Stimulated activated CD4-positive, alpha-beta T cell treated with anti-CD3 and anti-CD28 coated beads, TNF-alpha, amount 100 ng/mL, for 4 hours (primary cell): ENCODE measurements at places on chromosomes 1 and 21.

GRCh38 chr1:20105856-20106255 lies 13.5 kb downstream of the PLA2G2D start:
- no peak for DNase-seq

GRCh38 chr21:40335704-40336103 lies 468.5 kb downstream of the PCP4 start:
- DNase-seq = no peak

DNA sequence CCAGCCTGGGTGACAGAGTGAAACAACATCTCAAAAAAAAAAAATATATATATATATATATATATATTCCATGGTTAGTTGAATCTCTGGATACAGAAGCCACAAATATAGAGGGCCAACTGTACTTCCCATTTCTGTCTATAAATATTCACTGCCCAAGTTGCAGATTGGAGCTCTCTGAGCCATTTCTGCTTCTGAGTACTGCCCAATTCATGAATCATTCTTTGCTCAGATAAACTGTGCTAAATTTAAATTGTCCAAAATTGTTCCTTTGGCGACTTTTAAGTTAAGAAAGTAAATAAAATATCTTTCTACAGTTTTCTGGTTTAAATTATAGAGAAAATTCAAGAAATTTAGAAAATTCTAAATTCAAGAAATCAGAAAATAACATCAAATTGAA lies 23.2 kb upstream of the C1orf146 start:
- no peak for DNase-seq

DNA sequence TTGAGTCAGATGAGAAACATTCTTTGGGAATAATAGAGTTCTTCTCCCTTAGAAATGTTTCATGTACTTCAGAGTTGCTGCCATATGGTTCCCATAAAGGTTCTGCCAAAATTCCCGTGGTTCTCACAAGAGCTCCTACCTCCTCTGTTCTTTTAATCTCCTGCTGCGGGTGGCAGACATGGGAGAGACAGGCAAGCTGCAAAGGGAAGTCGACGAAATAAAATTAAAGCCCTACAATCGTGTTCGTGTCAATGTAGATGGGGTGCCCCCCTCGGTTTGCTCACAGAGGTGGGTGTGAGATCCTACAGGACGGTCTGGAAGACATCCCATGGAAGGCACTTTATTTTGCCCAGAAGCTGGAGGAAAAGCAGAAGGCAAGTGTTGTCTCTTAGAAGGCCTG lies 276.0 kb downstream of the RWDD3 start:
- no peak for DNase-seq

- no peak for DNase-seq
Measured at GRCh38 chr1:100353988-100354387, 1.7 kb downstream of the CDC14A start.

DNA sequence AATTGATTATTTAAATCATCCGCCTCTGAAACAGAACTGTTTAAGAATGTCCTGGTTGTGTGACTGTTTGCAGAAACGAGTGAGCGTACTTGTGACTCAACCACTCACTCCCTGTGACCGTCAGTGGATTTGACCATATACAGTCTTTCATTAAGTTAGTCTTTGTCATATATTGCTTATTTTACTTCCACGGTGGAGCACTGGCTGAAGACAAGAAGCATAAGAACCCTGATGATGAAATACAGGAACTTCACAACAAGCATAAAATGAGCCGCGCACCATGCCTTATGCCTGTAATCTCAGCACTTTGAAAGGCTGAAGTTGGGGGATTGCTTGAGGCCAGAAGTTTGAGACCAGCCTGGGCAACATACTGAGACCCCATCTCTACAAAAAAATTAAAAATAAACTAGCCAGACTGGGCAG lies 194.0 kb downstream of the TOMM20 start:
- DNase-seq = no peak

DNA sequence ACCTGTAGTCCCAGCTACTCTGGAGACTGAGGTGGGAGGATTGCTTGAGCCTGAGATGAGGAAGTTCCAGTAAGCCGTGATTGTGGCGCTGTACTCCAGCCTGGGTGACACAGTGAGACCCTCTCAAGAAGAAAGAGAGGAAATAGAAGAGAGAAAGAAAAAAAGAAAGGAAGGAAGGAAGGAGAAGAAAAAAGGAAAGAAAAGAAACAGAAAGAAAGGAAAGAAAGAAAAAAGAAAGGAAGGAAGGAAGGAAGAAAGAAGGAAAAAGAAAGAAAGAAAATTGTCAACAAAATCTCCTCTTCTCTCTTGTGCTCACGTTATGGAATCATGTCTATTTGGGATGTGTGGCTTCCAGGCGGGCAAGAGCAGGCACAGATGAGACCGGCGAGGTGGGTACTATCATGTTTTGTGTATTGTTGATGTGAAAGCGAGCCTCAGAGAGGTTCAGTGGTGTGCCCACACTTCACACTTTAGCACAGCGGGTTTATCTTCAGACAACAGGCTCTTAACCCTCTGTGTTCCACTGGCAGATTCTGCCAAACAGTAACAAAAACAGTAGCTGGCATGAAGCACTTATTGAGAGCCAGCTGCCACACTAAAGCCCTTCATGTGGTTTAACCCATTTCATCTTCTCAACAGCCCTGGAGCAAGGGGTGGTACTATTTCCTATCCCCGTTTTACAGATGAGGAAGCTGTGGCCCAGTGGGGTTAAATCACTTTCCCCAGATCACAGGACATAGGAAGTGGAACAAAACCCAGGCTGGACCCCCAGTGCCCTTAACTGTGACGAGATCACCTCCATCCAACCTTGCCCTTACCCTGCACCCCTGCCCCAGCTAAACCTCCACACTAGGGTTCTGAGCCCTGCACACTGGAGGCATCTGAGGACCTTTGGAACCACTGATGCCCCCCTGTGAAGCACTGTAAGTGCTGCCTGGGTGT lies 94.7 kb upstream of the TARDBP start:
- no peak for DNase-seq

DNA sequence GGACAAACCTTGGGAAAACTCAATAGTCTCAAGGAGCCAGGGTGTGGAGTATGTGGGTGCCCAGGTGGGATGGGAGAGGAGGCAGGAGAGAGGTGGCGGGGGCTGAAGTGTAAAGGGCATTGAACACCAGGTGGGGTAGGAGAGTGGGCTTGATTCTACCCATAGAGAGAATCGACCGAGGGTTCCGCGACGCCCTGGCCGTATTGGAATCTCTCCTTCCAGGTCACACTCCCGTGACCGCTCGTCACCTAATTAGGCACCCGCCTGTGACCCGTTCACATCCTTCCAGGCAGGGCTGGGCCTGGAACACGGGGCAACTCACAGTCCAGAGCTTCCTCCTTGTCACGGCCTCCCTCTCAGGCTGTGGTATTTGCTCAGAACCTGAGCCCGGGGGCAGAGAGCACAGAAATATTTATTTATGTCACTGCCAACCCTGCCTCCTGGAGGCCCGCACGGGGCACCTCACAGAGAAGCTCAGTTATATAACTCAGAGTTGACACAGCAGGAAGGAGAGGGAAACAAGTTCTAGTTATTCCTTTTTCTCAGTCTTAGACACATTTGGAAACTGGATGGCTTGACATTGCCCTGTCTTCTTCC lies 12.0 kb downstream of the NCMAP start:
- DNase-seq = no peak

DNA sequence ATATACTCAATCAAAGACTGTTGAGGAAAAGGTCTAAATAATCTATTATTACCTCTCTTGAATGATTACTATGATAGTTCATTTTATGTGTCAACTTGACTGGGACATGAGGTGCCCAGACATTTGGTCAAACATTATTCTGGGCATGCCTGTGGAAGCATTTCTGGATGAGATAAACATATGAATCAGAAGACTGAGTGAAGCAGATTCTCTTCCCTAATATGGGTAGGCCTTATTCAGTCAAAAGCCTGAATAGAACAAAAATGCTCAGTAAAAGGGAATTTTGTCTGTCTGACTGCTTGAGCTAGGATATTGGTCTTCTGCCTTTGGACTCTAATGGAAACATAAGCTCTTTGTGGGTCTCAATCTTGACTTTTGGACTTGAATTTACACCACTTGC lies 73.3 kb upstream of the SOX13 start:
- DNase-seq = no peak

DNA sequence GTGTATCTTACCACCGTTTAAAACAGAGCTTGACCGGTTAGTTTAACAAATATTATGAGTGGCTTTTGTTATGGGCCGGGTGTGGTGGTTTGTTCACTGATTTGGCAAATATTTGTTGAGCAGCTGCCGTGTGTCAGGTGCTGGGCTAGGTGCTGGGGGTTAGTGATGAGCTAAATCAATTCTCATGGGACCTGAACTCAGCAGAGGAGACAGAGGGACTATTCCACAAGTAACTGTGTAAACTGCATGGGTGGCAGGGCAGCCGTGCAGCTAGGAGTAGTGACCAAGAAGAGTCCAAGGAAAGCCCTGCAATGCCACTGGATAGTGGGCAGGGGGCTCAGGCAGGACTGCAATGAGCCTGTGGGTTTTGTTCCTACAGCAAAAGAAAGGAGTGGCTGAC lies 11.2 kb upstream of the C2CD2 start:
- no peak for DNase-seq

- DNase-seq = no peak
Measured at GRCh38 chr1:6870571-6870970, 85.3 kb downstream of the CAMTA1 start.

DNA sequence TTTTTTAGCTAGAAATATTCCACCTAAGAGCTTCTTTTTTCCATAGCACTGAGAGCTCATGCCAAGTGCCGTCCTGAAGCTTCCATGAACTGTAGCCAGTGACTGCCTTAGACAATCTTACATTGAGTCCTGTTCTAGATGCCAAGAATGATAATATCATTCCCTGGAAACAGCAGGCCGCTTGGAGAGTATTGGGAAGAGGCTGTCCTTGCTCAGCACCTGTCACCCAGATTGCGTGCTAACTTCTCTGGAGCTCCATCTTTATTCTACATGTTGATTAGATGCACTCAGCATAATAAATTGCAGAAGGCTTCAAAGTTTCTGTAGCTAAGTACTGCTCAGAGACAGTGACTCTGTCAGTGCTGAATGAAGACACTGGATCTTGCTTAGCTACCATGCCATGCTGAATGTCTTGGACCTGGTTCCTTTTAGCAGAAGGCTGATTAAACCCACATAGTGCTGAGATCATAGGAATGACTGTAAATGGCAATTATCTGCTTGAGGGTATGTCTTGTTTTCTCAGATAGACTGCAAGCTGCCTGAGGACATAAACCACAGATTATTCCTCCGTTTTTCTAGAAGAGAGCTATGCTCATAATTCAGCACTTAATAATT lies 83.1 kb upstream of the IRF2BP2 start:
- DNase-seq = no peak

DNA sequence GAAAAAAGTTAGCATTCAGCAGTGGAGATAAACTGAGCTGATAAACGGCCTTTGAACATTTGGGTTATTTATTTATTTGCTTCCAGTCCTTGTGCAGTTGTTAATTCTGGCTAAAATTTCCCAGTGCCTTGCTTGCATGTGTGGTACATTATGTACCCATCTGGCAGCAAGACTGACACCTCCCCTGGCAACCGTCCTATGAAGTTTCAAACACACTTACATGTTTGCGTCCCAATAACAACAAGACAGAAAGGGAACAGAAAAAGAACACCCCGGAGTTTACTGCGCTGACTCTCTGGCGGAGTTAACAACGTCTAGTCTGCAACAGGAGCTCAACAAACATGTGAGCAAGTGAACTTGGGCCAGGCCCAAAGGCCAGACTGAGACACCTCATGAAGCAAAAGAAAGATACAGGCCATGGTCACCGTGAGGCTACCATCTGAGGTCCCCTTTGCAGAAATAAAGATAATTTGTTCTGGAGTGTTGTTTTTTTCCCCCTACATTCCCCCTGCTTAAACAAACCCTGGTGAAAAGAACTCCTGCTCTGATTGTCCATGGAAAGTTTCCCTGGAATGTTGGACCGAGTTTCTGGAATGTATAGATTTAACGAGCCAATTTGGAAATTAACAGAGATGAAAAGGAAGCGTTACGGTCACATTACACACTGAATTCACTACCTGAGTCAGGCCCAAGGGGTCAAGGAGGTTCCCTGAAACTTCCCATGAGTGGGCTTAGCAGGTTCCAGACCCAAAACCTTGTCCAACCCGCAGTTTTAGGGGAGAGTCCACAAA lies 33.4 kb downstream of the TRABD2B start:
- no peak for DNase-seq

- no peak for DNase-seq
Measured at GRCh38 chr1:230236301-230237008, 169.4 kb downstream of the GALNT2 start.

- DNase-seq = no peak
Measured at GRCh38 chr21:46150491-46151121, 4.8 kb downstream of the FTCD start.

GRCh38 chr1:62235576-62235975 lies 40.9 kb downstream of the L1TD1 start:
- DNase-seq = no peak

DNA sequence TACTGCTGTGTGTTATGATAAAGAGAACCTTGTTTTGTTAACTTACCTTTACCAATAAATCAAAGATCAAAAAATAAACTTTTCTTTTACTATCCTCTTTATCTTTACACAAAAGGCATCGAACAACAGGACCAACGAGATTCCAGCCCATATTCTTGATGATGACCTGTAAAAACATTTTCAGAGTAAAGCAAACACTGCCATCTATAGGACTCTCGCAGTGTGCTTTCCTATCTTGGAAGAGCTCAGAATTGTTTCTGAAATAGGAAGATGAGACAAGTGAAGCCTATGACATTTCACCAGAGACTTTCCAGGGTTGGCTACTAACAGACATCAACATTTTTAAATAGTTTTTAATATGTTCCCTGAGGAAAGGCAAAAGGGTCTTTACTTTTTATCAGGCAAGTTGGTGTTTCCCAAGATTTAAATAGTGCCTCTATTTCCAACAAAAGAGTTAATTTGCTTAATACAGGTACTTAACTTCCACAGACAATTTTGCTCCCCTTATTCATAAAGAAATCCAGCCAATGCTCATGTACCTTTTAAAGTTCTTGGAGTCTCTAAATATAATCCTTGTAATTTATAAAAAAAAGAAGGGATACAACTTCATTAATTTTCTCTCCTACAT lies 7.3 kb downstream of the GLMN start:
- DNase-seq = no peak

DNA sequence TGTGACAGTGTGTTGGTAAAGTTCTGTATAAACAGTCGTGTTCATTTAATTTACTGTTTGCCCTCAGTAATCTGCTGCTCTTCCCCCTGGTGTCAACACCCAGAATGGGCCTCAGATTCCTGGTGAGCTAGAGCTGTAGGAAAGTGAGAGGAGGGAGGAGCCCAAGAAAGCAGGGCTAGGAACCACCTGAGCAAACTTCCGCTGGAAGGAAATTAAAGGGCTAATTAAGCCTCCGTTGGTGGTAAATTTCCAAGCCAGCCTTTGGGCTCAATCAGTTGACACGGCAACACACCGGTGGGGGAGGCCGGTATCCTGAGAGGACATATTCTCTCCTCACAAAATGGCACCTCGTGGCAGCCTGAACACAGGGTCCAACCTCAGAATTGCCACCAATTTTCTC lies 32.9 kb downstream of the RAB3B start:
- DNase-seq = no peak

GRCh38 chr1:23759277-23759676 lies 16.0 kb downstream of the ELOA start:
- no peak for DNase-seq
